HS-5 (cell line): ENCODE measurements at places on chromosomes 2 and 18.

DNA sequence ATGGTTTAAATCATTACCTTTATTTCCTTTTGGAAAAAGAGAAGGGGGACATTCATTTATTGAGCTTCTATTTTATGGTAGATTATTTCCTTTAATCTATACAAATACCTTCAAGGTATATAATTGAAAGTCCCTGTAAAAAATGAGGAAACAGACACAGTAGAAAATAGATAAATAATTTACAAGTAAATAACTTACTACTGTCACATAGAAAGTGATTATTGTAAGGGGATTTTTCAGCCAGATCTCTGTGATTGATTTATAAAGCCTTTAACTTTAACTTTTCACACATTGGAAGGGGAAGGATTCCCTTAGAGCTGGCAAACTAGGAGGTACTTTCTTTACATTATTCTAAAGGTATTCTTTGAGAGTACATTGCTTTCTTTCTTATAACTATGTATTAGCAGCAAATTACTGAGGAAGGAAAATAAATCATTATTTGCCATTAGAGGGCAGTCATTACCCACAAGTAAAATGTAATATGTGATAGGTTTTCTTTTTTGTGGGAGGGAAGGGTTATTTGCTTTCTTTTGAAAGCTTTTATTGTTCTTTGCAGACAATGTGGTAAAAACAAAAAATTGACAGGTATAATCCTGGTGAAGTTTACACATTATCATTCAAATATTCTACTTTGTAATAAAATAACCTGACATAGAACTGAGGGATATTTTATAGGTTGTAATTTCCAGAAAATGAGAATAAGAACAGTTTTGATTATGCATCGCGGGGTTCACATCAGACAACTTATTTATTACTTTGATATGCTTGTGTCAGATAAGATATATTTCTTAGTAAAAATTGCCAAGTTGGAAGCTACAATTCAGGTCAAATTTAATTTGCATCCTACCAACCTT lies 24.8 kb upstream of the RPE start:
- DNase-seq = peak; percentile 20

- DNase-seq = no peak
Observed at GRCh38 chr2:45983213-45983612, 314.0 kb upstream of the EPAS1 start.

- DNase-seq = no peak
Observed at GRCh38 chr2:4381773-4382172, 678.4 kb downstream of the DCDC2C start.

DNA sequence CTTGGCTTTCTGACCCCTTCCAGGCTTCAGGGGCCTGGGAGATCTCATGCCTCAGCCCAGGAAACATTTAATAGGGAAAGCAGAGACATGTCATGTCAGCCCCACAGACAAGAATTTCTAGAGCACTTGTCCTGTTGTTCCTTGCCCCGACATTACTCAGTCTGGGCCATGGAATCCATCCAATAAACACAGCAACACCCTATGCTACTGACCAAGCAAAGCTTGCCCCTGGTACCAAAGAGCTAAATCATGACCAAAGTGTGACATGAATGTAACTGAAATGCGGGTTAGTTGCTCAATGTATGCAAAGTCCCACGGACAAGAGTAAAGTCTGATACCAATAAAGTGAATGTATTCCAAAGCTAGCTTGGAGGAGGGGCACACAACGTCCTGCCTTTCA lies 35.1 kb downstream of the EHD3 start:
- DNase-seq = no peak

GRCh38 chr2:176566496-176566895 lies 297.3 kb downstream of the MTX2 start:
- no peak for DNase-seq

DNA sequence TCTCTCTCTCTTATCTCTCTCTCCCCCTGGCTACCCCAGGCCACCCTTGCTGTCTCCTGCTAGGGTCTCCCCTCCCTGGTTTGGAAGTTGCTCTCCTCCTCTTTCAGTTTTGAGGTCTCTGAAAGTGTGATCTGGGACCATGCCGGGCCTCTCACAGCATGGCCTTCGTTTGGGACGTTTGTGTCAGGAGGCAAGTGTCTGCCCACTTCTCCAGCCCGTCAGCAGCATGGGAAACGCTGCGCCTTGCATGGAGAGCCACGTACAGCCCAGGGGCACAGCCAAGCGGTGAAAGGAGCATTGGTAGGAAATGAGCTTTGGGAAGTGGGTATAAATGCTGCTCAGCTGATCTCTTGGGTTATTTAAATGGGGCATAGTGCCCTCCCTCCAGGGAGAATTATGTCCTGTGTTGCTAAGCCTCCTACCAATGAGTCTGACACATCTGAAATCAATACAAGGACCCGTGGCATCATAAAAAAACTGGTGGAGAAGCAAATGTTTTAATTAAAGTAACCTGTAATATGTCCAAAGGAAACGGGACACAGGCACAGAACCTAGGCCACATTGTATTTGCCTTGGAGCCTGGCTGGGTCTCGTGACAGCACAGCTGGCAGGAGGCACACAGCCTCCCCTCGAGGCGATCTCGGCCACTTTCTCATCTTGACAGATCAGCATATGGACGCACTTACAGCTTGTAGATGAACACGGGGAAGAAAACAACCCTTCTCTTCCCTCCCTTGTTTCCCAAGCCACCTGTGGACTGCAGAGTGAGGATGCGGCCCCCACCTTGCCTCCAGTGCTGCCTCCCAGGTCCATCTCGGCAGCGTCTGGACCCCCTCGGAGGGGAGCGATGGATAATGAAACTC lies 72.7 kb downstream of the SH3RF3 start:
- DNase-seq = no peak

DNA sequence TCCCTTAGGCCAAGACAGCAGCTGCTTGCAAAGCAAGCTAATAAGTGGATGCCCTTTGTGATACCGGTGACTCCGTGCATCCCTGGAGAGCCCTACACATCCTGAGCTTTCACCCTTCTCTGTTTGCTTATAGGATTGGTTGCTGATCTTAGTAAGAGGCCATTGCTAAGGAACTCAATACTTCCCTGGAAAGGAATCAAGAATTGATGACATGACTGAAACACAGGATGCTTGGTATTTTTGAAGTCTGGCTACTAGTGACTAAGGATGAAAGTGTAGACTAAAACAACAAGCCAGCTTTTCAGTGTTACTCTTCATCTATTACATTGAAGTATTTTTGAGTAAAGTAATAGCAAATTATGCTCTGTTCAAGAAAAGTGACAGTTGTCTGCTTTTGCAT lies 123.0 kb upstream of the SERPINE2 start:
- DNase-seq = peak; percentile 38
